WERI-Rb-1 (cell line): ENCODE measurements at places on chromosomes 2 and 18.

GRCh38 chr2:237896507-237896892 lies 37.1 kb downstream of the RAMP1 start:
- no peak for DNase-seq

DNA sequence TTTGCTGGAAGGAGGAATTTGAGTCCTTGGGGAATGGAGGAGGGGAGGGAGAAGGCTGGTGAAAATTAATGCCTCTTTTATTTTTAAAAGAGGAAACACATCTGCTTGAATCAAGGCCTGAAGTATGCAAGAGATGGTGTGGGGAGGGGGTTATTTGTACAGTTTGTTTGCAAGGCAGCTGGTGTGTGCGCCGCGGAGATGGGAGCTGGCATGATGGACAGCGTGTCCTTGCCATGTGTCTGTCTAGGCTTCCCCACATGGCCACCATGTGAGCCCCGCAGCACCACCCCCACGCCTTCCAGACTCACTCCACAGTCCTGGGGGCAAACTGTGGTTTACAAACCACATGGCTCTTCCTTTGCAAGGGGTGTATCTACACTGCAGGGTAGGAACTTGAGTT lies 154.8 kb upstream of the APCDD1 start:
- DNase-seq, result no peak

DNA sequence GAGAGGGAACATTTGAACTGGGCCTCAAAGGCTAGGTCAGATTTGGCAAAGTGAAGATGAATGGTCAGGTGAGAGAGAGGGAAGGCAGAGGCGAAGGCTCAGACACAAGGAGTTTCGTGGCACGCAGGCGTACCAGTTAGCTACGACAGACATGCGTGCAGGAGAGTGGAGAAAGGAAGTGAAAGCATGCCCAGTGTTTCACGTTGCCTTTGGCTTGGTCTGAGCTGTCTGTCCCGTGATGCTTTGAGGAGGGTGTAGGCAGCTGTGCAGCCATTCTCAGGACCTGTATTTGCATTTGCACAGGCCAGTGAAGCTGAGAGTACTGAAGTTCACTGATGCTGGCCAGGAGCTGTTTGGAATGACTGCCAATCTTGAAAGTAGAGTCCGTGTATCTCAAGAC lies 69.5 kb downstream of the HNRNPLL start:
- DNase-seq, result no peak

DNA sequence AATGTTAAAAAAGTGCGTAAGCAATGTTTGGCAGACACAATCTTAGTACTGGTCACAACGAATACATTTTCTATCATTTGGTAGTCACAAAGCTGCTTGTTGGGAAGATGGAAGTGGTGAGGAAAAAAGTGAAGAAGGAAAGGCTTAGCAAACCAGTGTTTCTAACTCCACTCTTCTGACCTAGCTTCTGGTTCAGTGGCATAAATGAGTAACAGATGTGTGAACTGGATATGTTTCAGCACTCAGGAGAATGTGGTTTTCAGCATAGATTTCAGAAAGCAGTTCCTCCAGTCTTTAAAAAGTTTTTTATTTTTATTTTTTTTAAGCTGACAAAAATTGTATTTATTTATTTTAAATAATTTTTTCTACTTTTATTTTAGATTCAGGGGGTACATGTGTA lies 357.1 kb downstream of the CPS1 start:
- DNase-seq, result no peak

DNA sequence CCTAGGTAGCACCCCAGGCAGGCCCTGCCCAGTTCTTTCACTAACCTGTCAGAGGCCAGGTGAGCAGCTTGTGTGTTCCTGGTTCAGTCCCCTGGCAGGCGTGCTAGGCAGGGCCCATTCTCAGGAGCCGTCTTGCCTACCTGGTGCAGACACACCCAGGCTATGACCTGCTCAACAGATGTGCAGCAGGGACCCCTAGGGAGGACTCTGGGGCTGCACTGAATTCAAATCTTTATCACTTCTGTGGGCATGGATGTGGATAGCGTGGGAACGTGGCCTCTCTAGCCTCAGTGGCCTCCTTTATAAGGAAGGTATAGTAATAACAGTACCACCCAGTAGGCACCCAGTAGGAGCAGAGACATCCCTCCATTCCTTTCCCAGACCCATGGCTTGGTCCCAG lies 48.4 kb downstream of the PLEKHB2 start:
- no peak for DNase-seq

- no peak for DNase-seq
These were observed 180.0 kb downstream of the GLI2 start for GRCh38 chr2:120915670-120916069.

GRCh38 chr18:35658112-35658511 lies 76.6 kb downstream of the GALNT1 start:
- DNase-seq, result no peak

GRCh38 chr2:9419541-9419940 lies 3.8 kb downstream of the ITGB1BP1 start:
- no peak for DNase-seq

GRCh38 chr2:122652670-122653069 lies 897.2 kb downstream of the TSN start:
- no peak for DNase-seq

DNA sequence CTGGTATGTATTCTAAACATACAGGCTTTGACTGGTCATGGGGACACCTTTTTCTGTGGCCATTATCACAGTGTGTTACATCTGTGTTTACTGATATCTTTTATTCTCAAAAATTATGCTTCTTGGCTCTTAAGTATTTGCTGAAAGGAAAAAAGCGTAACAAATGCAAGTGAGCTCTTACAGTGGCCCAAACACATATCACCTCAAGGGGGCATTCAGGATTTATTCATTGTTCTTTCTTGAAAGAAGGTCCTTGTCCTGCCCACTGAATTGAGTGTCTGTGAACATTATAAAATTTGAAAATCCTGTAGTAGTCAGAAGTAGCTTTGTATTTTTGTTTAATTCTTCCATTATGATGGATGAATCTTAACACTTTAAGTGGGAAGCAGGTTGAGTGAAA lies 454.5 kb downstream of the XIRP2 start:
- DNase-seq, result no peak

- DNase-seq, result no peak
These were observed 125.8 kb downstream of the CABLES1 start for GRCh38 chr18:23260926-23261590.

- DNase-seq, result no peak
These were observed 161.0 kb upstream of the TMEM200C start for GRCh38 chr18:6056171-6056910.

- no peak for DNase-seq
These were observed 19.0 kb downstream of the MTERF4 start for GRCh38 chr2:241083091-241083415.

DNA sequence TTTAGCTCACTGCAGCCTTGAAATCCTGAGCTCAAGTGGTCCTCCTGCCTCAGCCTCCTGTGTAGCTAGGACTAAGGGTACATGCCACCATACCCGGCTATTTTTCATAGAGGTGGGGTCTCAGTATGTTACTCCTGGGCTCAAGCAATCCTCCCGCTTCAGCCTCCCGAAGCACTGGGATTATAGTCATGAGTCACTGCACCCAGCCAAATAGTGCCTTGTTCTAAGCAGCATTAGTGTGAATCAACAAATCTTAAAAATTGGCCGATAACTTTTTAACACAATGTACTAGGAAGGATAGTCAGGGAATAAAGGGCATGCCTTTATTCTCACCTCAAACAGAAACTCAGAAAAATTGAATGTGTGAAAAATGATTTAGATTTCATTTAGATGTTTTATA lies 51.6 kb downstream of the XRCC5 start:
- no peak for DNase-seq

GRCh38 chr2:195038153-195038552 lies 618.9 kb upstream of the SLC39A10 start:
- DNase-seq, result no peak

DNA sequence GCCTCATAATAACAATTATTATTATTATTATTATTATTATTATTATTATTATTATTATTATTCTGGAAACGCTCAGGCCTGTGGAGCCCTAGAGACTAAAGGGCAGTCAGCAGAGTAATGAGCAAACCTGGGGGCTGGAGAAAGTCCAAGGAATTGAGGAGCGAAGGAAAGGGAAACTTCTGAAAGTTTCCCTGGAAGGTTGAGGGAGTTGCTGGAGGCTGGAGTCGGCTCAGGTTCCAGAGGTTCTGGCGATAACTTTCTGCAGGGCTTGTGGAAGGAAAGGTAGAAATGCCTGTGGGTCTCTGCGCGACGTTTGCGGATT lies 9.2 kb downstream of the POU3F3 start:
- DNase-seq, result no peak

- DNase-seq, result no peak
These were observed 88.9 kb downstream of the ITGA4 start for GRCh38 chr2:181546086-181546485.

GRCh38 chr2:175930504-175930903 lies 71.6 kb downstream of the LNPK start:
- DNase-seq, result no peak

DNA sequence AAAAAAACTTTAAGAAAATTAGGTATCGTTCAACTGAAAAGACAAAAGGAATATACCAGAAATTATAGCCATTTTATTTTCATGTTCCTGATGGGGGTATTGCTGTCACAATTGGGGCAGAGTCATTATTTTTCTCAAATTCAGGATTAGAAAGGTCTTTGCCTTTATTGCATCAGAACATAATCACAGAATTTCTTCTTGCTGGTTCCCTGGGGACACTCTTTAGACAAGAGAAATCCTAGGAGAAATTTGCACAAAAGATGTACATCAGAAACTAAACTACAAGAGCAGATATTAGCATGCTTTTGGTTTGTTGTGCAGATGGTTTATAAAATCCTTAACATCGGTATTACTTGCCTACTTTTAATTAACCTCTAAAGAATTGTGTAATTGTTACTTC lies 103.2 kb downstream of the NCOA1 start:
- DNase-seq, result no peak

DNA sequence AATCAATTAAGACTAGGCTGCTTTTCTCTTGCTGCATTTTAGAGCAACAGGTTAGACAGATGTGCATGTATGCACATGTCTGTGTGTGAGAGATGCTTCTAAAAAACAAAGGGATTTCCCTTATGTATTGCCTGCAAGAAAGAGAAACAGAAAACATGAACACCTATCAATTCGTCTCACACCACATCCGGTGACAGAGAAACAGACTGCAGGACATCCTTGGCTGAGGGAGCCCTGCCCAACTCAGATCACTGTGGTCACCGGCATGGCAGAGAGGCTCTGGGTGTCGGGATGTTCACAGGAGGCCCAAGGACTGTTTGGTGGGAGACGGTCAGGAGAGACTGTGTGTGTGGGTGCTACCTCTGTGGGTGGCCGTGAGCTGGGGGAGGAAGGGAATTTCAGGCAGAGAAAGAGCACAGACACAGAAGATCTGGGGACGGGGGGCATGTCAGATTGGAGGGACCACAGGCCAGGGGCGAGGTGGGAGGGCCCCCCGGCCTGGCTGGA lies 24.9 kb downstream of the FHL2 start:
- DNase-seq, result no peak

DNA sequence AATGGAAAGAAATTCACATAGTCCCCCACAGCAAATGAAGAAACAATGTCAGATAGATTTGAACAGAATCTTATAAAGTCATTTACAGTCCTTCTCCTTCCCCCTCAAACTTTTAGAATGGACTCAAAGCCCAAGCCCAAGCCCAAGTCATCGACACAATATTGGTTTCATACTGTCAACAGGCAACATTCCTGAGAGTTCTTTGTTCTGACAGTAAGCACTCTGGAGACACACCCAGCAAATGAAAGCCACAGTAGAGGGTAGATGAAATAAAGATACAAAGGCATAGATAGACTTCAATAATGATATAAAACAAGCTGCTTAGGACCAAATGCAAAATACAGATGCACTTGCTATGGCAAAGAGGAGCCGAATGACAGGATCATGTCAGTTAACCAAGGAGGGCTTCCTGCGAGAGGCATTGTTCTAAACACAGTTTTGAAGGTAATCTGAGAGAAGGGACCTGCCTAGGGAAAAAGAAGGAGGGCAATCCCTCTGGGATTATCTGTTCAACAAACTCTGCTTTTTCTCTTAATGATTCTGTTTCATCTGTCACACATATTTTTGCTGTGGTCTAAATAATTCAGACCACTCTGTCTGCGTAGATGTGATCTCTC lies 97.1 kb upstream of the MAP4K3 start:
- DNase-seq, result no peak

DNA sequence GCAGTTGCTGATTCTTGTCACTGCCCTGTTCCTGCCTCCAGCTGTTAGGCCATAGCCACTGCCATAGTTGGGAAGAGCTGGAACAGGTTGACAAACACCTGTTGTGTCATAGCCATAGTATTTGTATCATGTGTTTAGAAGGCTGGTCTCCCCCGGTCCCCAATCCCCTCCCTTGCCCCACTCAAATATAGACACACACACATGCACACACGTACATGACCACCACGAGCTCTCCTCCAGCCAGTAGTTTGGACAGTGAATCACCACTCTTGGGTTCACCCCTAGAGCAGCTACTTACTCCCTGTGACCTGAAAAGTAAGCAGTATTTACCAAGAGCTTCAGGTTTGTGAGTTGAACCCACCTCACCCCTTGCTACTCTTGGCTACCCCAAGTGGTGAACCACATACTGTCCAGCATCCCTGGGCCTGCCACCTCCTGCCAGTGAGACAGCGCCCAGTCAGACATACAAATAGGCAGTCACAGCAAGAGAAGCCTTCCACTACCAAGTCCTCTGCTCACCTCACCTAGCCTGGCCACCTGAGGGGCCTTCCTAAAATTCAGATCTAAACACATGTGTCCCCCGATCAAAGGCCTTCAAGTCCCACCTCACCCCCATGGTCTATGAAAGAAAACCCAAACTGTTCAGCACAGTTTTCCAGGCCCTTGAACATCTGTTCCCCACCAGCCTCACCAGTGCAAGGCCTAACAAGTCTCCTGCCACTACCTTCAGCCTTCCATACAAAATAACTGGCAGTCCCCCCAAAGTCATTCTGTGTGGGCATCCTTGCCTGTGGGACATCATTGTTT lies 7.1 kb downstream of the PCBP1 start:
- no peak for DNase-seq

DNA sequence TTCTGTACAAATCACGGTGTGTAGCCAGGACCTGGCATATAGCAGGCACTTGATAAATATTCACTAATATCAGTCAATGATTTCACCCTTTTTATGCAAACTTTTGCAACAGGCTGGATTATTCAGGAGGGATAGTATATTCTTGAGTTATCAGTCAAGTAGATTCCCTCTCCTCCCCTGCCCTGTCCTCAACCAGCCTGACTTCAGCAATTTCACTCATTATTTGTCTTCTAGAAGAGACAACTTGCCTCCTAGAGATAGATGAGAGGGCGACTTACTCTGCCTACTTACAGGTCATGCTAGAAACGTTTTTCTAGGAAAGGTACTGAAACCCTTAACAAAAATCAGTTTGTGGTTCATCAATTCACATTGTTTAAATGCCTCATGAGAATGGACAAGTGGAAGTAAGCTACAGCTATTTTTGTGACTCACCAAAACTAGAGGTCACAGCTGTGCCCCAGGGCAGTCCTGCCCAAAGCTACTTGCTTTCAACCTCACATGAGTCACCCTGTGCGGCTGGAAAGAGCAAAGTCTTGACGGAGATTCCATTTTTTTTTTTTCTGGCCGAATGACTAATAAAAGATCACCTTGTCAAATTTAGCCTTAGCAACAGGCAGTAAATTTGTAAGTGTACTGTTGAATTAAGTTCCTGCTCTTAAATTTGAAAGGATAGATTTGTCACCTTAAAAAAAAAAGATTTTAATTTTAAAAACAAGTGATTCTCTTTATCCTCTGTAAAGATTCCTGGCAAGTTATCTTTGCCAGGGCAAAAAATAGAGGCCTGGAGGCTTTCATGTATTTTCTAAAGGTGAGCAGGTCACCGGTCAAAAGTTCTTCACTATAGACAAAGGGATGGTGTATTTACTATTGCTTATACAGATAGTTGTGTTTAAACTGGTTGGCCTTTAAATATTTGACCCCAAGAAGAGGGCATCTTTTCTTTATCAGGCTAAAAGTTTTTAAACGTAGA lies 109.0 kb upstream of the SLC35G4 start:
- no peak for DNase-seq
